ENCODE measurements at places on chromosomes 5 and 9. TPM values are rescaled to one million over a fixed set of nuclear protein-coding genes. Genes with fewer than 3 reads are reported as not detected.

DNA sequence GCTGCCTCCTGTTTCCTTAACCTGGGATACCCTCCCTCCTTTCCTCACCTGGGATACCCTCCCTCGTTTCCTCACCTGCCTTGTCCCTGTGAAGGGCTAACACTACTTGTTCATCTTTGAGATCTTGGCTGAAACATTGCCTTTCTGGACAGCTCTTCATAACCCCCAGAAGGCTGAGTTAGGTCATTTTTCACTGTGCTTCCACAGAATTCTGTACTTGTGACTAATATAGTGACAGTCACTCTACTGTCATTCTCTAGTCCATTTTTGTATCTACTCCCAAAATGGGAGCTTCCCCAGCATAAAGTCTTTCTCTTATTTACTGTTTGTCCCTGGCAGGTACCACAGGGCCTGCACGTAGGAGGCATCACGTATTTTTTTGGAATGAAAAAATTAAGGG is 21.5 kb upstream of the DAB2 start:
- peaks cover 13% of the 10 kb centered on the region for H3K27me3 ChIP-seq
- H3K4me3 ChIP-seq, result no peak overlapping the region
- DNase-seq, result no peak
- no peaks in the 10 kb centered on the region for H3K36me3 ChIP-seq

- H3K27ac ChIP-seq, result peak overlapping the region; percentile 70
- peaks cover 3% of the 10 kb centered on the region for H3K27me3 ChIP-seq
- DNase-seq, result no peak
- H3K36me3 ChIP-seq, result peaks cover 2% of the 10 kb centered on the region
Measured at GRCh38 chr5:81852291-81853029, 101.6 kb upstream of the SSBP2 start.

DNA sequence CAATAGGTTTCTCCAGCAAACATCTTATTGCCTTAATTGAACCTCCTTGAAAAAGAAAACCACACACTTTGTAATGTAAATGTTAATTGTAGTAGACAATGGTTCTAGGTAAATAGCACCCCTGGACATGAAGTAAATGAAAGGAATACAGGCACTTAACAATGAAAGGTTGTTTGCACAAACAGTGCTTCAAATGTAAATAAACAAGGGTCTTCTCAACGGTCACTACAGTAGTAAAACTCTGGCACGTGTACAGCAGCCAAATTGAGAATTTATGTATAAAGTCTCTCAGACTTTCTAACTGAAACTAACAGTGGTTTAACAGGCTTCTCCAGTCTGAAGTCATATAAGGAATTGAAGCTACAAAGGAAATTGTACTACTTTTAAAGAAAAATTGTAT is 218.3 kb downstream of the MEF2C start:
- no peak overlapping the region for H3K4me3 ChIP-seq
- H3K4me1 ChIP-seq, result peaks cover 35% of the 10 kb centered on the region
- no peak for DNase-seq
- peaks cover 87% of the 10 kb centered on the region for H3K27me3 ChIP-seq

DNA sequence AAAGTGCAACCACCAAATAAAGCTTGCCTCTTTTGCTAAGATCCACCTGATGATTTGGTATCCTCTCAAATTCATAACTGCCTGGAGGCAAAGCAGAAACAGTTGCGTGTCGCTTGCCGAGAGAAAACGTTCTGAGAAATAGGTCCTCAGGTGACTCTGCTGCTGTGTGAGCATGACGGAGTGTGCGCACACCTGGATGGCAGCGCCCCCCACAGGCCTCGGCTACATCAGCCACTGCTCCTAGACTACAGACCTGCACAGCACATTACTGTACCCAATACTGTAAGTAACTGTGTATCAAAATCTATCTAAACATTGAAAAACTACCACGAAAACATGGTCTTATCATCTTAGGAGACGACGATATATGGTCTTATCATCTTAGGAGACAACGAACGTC is 87.4 kb downstream of the CAMSAP1 start:
- no peak for DNase-seq
- peaks cover 8% of the 10 kb centered on the region for H3K4me1 ChIP-seq
- H3K4me3 ChIP-seq, result no peak overlapping the region
- peaks cover 9% of the 10 kb centered on the region for H3K36me3 ChIP-seq

DNA sequence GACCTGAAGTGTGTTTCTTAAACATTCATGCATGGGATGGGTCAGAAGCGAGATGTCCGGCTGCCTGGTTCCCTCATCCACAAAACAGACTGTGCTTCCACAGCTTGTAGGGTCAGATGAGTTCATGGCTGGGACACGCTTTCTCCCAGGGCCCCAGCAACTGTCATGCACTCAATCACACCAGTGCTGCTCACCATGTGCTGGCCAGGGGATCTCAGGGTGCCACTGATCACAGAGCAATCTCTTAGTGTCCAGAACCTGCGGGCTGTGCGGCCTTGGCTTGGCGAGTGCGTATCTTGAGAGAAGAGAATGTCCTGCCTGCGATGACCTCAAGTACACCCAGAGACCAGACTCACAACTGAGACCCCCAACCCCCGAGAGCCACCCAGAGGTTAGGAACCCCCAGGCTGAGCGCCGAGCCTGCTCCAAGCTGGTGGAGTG is 26.0 kb upstream of the FCN2 start:
- no peak overlapping the region for H3K4me3 ChIP-seq
- H3K36me3 ChIP-seq, result no peaks in the 10 kb centered on the region
- no peaks in the 10 kb centered on the region for H3K27me3 ChIP-seq

- H3K4me1 ChIP-seq, result no peaks in the 10 kb centered on the region
- no peak overlapping the region for H3K27ac ChIP-seq
- H3K27me3 ChIP-seq, result no peaks in the 10 kb centered on the region
- no peak overlapping the region for H3K4me3 ChIP-seq
- no peaks in the 10 kb centered on the region for H3K36me3 ChIP-seq
Measured at GRCh38 chr9:117268847-117269446, 145.9 kb downstream of the ASTN2 start.

DNA sequence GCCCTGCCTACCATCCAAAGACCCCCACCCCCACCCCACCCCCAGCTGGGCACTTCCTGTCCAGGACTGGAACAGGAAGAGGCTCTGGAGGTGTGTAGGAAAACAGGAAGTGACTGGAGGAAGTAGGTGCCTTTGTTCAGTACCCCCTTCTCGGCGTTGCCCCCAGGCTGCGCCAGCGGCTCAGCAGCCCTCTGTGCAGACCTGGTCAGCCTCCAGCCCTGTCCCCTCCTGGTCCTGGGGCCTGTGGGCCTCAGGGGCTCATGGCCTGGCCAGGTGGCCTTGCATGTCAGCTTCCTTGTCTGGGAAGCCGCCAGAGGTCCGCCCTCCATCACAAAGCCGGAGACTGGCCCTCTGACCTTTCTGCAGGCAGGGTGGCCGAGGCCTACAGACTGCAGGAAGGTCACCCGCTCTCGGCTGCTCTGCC is 26.0 kb downstream of the FLT4 start:
- no peak for DNase-seq
- no peak overlapping the region for H3K4me3 ChIP-seq
- H3K27me3 ChIP-seq, result no peaks in the 10 kb centered on the region
- no peaks in the 10 kb centered on the region for H3K36me3 ChIP-seq
- peaks cover 3% of the 10 kb centered on the region for H3K4me1 ChIP-seq
- no peak overlapping the region for H3K27ac ChIP-seq

GRCh38 chr5:61449804-61450492 is 117.9 kb downstream of the ZSWIM6 start:
- no peak overlapping the region for H3K27ac ChIP-seq
- peaks cover 16% of the 10 kb centered on the region for H3K36me3 ChIP-seq
- no peak overlapping the region for H3K4me3 ChIP-seq
- H3K4me1 ChIP-seq, result peaks cover 2% of the 10 kb centered on the region
- no peak for DNase-seq

- no peak overlapping the region for H3K27ac ChIP-seq
- H3K4me3 ChIP-seq, result no peak overlapping the region
- no peaks in the 10 kb centered on the region for H3K36me3 ChIP-seq
- no peak for DNase-seq
Measured at GRCh38 chr9:35487081-35487480, 2.8 kb upstream of the RUSC2 start.

DNA sequence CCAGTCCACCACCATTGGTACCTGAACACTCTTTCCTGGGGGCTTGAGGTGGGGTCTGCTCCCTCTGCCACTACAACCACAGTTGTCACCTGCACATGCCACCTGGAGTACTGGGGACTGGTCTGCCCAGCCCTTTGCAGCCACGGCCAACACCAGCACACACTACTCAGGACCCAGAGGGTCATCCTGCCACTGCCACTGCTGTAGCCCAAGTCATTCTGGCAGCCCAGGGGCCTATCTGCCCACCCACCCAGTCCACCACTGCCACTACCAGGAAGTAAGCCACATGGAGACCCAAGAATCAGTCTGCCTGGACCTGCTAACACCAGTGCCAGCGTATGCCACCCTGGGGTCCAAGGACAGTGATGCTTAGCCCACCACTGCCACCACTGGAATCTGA is 302.4 kb upstream of the TRPC7 start:
- H3K27me3 ChIP-seq, result no peaks in the 10 kb centered on the region
- H3K27ac ChIP-seq, result no peak overlapping the region
- H3K4me1 ChIP-seq, result no peaks in the 10 kb centered on the region
- H3K36me3 ChIP-seq, result no peaks in the 10 kb centered on the region
- H3K4me3 ChIP-seq, result no peak overlapping the region

- H3K4me1 ChIP-seq, result peaks cover 8% of the 10 kb centered on the region
- DNase-seq, result no peak
- H3K36me3 ChIP-seq, result peaks cover 2% of the 10 kb centered on the region
- no peaks in the 10 kb centered on the region for H3K27me3 ChIP-seq
- no peak overlapping the region for H3K4me3 ChIP-seq
Measured at GRCh38 chr5:61467766-61468482, 135.9 kb downstream of the ZSWIM6 start.

The FBXL17 gene
- total RNA-seq, result 6.6 TPM

The ARID3C gene
- total RNA-seq, result 0.26 TPM

The GKAP1 gene
- 2.2 TPM for total RNA-seq

The SPATA31A3 gene
- not detected for total RNA-seq
